ENCODE measurements at places on chromosomes 1 and 21.

DNA sequence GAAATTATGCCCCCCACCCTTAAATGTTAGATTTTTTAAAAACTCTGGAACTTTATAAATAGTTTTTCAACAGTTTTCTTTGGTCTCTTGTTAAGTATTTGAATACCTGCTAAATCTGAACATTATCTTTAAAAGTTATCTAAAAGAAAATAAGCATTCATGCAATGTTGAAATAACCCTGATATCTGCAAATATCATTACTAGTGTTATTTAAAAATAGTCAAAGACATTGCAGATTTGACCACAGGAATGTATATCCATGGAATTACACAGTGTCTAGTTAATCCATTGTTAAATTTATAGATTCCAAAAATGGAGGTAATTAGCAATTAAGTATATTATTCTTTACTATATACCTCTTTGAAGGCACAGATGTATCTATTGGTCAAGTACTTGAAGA, 42.0 kb downstream of the PRRX1 start:
- no peak for DNase-seq

DNA sequence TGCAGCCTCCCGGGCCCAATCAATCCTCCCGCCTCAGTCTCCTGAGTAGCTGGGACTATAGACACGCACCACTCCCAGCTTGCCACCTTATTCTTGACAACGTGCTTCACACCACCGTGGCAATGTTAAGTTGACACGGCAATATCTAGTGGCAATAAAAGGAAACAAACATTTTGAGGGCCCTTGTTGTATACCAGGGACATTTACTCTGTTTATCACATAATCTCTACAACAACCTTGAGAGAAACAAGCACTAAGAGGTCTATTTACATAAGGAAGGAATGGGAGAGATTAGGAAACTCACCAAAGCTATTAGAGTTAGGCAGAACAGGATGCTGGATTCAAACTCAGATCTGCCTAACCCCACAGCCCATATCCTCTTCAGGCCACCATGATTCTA, 3.1 kb downstream of the KLHDC8A start:
- DNase-seq = no peak

GRCh38 chr1:6123816-6124215, 56.3 kb downstream of the CHD5 start:
- no peak for DNase-seq

DNA sequence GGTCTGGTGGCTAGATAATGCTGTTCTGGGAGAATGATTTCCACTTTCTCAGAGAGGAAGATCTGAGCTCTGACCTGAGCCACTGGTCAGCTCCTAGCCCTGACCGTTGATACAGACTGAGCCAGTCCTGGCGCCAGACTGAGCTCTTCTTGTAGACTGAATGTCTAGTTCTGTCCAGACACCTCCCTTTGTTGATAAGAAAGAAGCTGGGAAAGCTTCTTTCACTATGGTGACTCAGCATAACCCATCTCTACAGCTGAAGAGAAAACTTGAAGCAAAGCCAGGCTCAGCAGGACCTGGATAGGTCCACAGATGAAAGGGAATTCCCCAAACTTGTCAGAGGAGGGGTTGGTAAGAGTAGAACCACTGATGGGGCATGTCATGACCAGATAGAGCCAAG, 9.9 kb upstream of the TRABD2B start:
- no peak for DNase-seq

GRCh38 chr1:52562766-52563165, 9.9 kb upstream of the TUT4 start:
- no peak for DNase-seq

DNA sequence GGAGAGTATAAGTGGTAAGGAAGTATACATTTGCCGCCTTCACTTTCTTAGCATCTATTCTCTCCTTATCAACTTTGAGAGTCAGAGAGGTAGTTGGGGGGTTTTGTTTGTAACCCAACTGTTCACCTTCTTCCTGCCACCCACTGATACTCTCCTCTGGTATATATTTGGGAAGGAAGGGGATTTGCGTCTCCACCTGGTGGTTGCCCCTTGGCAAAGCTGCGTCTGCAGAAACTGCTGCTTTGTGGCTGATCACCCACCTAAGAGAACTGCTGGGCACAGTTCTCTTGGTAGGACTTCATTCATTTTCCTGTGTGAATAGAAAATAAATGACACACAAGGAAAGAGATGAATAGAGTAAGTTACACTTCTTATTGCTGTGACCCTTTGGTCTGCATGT, 87.0 kb downstream of the SYT14 start:
- DNase-seq = no peak

- no peak for DNase-seq
These were observed 5.7 kb downstream of the CTPS1 start for GRCh38 chr1:40985161-40985560.

DNA sequence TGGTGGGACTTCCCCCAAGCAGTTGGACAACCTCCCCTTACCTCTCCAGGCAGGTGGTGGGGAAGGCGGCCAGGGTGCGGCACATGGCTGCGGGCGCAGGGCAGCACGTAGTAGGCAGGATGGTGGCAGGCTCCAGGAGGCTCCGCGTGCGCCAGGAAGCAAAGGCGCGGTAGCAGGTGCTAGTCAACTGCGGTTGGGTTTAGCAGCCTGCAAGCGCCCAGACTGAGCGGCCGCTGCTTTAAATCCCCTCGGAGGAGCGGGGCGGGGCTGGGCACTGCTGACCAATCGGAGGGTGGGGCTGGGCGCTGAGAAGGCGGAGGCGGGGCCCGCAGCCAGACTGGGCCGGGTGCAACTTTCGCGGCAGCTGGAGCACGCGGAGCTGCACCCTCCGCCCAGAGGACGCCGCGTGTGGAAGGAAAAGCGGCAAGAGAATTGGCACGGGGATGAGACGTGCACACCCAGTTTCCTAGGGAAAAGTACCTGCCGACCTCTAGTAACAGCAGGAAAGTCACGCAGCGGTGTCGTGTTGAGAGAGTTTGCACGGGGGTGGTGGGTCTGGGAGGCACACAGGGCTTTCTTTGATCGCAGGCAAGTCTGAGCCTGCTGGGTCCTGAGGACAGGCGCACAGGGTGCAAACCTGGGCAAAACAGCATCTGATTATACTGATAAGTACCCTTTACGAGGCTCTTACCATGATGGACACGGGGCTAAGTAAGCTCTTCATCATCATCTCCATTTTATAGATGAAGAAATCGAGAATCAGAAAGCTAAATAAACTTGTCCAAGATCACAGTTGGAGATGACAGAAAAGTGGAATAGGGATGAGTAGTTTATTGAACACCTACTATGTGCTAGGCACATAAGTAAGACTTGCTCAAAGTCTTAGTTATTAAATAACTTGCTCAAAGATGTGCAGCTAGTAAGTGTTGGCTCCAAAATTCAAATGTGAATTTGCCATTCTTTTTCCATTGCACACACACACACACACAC, at the start of gene RGS16:
RGS16 (minus strand) TSS at position 215 of the 990 bp plus-strand sequence; CDS start at position 85, 130 bp downstream.
- peak; percentile 91 for DNase-seq

Measured in activated CD4-positive, alpha-beta T cell treated with anti-CD3 and anti-CD28 coated beads, Interleukin-2, amount 50 U/mL, for 4 hours (primary cell).